ENCODE measurements at places on chromosomes 1 and 21.

- peak; percentile 15 for DNase-seq
Observed at GRCh38 chr1:2975466-2976179, 45.6 kb upstream of the ACTRT2 start.

DNA sequence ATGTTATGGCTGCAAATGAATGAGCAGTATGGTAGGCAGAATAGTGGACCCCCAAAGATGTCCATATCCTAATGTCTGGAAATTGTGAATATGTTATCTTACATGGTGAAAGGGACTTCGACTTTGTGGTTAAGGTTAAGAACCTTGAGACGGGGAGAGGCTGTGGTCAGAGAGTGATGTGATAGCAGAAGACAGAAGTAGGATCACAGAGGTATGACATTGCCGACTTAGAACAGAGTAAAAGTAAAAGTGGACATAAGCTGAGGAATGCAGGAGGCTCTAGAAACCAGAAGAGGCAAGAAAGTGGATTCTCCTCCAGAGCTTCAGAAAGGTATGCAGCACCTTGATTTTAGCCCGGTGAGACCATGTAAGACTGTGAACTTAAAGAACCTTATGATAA, 74.6 kb downstream of the CTH start:
- no peak for DNase-seq

DNA sequence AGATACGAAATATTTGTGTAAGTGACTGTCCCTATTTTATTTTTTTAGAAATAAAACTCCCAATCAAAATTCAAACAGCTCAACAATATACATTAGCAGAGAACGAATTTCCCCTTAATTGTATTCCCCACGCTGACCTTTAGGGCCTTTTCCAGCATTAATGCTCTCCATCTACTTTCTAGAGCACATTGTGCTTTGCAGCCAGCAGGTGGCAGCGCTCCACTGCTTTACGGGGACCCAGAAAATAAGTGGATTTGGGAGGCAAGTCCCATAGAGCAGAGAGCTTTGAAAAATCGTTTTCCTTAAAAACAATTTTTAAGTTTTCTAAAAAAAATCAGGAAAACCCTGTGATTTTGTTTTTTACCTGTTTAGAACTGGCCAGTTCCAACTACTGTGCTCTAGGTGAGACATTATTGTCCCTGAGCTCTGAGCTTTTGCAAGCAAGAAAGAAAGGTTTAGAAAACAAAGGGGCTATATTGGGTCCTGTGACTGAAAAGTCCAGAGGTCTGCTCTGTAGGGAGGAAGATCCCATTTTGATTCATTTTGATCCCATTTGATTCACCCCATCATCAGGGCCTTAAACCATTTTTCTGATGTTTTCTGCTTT, 144.4 kb upstream of the ZNF644 start:
- DNase-seq = peak; percentile 64

DNA sequence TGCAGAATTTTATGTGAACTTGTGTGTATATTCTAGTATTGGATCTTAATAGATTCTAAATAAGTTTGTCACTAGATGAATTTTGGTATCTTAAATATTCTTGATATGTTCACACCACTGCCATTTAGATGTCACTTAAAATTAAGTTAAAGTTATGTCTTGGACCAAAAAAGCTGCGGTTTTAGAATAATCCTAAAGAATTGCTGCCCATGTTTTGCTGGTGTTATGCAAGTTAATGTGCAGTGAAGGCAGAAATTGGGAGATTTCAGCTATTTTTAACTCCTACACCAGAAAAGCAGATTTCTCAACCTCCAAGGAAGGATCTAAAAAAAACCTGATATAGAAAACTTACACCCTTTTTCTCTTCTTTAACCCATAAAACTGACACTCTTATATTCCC, 757 bp downstream of the ACADM start:
- DNase-seq = no peak

GRCh38 chr1:93143136-93143535, 37.1 kb downstream of the TMED5 start:
- DNase-seq = no peak

- no peak for DNase-seq
Observed at GRCh38 chr1:28417926-28418637, 48.5 kb downstream of the PHACTR4 start.

DNA sequence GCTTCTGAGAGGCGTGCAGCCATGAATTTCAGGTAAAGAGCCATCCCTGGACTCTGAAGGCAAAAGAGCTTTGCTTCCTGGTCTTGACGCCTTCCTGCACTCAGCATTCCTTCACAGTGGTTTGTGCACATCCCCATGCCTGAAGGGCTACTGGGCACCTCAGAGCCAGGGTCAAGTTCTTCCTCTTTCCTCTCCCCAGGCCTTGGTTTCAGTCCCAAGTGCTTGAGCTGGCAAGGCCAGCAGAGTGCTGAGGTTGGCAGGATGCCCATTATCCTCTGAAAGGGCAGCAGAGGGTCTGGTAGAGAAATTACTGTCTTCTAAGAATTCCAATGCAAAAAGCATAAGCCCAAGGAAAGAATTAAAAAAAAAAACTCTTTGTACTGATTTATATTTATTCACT, 1064.9 kb downstream of the TTLL7 start:
- no peak for DNase-seq

- no peak for DNase-seq
Observed at GRCh38 chr1:22600071-22600816, 36.2 kb upstream of the C1QA start.

DNA sequence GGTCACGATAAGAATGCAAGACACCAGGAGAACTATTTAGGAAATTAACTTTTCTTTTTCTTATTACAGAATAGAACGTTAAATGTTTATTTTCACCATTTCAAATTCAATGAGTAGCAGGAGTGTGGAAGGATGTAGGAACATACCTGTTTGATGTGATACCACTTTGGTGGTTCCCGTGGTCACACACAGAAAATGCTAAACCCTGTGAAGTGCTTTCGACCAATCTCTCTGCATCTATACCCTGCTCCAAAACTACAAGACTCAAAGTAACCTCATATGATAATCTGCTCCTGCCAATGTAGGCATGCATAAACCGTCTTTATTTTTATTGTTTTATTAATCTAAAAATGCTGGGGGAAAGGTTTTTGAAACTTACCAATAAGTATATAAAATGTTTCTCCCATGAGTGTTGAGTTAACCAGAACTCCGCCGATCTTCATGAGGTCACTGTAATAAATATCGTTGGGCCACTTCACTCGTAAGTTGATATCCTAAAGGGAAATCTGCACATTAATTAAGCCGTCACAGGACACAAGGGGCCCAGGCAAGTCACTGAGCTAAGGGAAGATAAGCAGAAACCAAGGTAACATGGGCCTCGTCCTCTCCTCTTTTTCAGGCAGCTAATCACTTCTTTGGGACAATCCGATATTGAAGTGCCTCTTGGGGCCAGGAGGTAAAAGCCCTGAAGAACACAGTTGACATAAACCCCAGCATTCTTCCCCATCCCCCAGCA, 60.6 kb downstream of the SIM2 start:
- DNase-seq = no peak

DNA sequence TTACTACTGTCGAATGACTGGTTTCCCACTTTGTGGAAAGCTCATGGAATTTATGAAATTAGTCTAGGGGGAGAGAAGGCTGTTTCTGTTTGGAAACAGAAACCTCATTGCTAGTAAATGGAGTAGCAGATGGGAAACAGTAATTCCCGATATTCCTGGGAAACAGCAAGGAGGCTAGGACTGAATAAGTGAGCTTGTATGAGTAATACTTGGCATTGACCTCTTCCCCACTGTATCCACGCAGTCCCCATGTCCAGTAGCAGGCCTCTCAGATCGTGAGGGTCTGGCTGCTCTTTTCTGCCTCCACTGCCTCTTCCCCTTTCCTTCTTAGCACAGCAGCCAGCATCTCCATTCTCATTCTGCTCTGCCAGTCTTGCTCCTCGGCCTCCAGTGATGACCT, 75.5 kb downstream of the PRDM2 start:
- no peak for DNase-seq

DNA sequence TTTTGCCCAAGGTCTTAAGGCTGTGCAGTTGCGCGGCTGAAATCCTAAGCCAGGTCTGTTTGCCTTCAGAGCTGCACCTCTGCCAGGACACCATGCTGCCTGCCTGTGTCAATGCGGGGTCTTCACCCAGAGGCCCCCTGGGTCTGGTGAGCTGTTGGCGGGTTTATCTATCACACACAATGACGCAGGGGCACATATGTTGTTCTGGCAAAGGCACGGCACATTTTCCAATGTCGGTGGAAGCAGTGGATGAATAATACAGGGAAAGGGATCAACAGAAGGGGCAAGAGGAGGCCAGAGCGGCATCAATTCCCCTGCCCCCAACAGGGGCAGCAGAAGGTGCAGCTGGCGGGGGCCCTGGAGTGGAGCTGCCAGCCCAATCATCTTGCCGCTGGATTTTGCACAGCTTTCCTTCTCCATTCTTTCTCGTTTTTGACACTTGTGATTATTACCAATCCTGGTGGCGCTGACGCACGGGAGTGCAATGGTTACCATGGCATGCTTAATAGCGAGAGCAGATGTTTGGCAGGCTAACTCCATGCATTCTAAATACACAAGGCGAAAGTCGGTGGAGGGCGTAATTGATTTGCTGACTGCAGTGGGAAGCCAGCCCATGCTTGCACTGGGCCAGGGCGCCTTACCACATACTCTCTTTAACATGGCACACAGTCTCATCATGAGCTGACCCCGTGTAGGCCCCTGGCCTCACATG, 45.8 kb upstream of the CYP2J2 start:
- DNase-seq = no peak

- no peak for DNase-seq
Observed at GRCh38 chr1:161958425-161958824, 65.2 kb downstream of the OLFML2B start.

GRCh38 chr1:201774983-201775344, 54.0 kb upstream of the IPO9 start:
- no peak for DNase-seq

GRCh38 chr1:209786146-209786545, 1.8 kb upstream of the C1orf74 start:
- DNase-seq = no peak

DNA sequence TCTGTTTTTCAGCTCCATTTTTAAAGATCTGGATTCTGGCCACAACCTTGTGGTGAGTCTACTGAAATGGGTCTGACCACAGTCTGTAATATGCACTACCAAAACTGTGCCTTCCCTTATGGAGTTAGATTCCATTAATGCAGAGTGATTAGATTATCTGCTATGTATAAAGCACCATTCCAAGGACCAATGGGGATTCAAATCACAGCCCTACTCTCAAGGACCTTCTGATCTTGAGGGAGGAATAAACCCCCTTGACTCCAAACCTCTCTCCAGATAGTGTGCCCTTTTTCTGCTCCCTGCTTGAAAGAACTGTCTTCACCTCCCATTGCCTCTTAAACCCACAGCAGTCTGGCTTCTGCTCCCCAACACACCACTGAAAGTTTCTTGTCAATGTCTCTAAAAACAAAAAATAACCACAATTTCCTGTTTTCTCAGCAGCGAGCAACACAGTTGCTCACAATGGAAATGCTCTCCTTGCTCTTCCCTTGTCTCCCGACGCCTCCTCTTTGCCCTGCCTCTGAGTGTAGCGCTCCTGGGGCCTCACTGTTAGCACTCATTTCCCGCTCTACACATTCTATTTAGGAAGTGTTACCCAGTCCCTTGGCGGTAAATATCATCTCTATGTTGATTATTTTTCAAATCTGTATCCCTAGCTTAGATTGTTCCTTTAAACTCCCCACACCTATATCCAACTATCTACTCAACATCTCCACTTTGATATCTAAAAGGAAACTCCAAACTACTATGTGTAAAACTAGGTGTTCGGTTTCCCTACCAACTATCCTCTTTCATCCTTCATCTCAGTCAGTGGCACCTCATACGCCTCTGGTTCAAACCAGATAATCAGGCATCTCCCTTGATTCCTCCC, 13.6 kb downstream of the PCNX2 start:
- DNase-seq = no peak

DNA sequence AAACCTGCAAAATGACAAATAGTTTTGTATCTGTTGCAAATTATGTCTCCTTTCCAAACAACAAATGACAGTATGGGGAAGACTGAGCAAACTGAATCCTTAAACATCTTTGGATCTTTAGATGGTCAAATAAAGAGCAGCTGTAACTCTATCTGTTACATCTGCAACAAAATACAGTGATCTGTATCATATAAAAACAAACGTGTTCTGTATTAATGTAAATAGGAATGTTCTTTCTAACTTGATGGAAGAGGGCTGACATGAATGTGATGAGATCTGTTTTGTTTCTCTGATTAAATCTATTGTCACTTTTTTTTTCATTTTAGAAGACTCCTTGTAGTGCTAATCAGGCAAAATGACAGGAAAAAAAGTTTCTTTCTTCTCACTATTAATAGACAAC, 159.5 kb downstream of the GPATCH2 start:
- DNase-seq = no peak

DNA sequence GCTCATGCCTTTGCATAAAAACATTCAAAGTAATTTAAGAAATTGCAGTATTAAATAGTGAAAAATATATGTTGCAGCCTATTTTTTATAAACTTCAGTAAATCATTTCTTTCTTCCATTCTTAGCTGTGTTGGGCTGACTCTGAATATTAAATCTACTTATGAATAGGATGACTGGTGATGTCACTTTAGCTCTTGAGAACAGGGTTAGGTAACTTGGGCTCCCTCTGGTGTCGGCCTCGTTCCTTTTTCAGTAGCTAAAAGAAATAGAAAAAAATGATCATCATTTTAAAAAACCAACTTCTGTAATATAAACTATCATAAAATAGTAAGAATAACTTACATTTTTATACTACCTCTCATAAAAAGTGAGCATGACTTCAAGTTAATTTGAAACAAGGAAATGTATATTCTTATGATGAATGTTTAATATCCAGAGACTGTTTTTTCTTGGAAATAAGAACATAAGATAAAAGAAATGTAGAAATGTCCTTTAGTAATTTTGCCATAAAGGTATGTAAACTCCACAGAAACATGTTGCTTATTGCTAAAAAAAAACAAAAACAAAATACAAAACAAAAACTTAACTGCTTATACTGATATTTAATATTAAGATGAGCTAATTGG, 26.8 kb upstream of the NCAM2 start:
- no peak for DNase-seq

DNA sequence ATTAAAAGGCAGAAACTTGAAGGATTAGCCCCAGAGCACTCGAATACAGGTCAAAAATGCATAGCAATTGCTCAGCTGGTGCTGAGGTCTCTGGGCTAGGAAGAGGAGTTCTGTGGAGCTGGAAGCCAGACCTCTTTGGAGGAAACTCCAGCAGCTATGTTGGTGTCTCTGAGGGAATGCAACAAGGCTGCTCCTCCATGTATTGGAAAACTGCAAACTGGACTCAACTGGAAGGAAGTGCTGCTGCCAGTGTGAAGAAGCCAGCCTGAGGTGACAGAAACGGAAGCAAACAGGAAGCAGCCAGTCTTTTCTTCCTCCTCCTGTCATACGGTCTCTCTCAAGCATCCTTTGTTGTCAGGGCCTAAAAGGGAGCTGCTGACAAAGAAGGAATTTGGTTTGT, 233.4 kb upstream of the FGGY start:
- DNase-seq = no peak

GRCh38 chr1:109639841-109640184, 16.1 kb upstream of the GSTM4 start:
- no peak for DNase-seq

GRCh38 chr1:85109475-85109874, 61.2 kb upstream of the MCOLN3 start:
- DNase-seq = peak; percentile 53
